Stimulated activated CD8-positive, alpha-beta memory T cell treated with anti-CD3 and anti-CD28 coated beads, Interleukin-7, amount 100 ng/mL, for 1 hour (primary cell): ENCODE measurements at places on chromosomes 4 and X.

DNA sequence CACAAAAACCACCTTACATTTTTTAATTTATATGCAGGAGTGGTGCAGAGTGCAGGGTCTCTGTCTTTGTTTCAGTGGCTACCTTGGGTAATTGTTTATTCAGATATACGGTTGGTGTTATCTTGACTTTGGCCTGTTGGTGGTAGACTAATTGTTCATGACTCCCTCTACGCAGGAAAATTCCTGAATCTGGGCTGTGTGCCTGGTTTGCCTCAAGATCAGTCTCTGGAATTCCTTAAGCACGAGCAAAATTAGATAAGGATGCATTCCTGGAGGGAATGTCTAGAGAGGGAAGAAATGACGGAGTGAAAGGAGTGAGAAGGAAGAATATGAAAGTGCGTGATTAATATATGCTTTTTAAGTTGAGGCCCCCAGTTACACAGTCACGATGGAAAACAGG, 576.9 kb upstream of the PCDH10 start:
- no peak for DNase-seq

- no peak for DNase-seq
Observed at GRCh38 chrX:101051153-101051548, 760 bp downstream of the TRMT2B start.

- DNase-seq = no peak
Observed at GRCh38 chr4:125538670-125539069, 223.9 kb downstream of the FAT4 start.

DNA sequence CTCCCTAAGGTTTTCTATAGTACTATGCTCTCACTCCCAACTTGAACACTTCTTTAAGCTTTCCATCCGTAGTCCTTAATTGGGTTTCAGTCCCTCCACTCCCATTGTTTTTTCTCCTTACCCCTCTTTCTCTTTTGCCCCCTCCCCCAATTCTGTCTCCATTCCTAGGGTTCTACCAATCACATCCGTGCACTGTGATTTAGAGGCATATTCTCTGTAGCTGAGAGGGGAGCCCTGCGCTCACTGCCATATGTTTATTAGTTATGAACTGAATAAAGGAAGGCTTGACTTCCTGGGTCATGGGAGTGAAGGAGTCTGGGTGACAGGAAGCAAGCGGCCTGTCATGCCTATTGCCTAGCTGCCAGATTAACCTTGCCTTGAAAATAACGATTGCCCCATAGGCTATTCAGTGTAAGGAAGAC, 471 bp downstream of the MCTS1 start:
- DNase-seq = no peak

- DNase-seq = no peak
Observed at GRCh38 chr4:118836301-118837120, 585 bp upstream of the SEC24D start.

DNA sequence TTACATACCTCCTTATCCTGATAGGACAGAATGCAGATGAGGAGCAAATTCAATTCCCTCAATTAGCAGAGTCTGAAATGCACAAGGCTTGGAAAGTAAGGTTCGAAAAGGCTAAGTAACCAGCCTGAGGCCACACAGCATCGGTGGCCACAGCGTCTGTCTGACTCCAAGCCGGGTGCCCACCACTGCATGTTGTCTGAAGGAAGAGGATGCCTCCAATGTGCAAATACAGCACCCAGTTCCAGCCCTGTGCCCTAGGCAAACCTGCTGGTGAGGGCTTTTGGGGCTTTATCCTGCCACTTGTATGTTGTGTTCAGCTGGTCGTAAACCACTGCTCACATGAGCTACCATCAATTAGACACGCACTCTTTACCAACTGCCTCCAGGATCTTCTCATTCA, 48.6 kb upstream of the PPP2R2C start:
- DNase-seq = no peak
